ENCODE measurements at places on chromosomes 7 and 10. TPM values are rescaled to one million over a fixed set of nuclear protein-coding genes. Genes with fewer than 3 reads are reported as not detected.

- no peaks in the 10 kb centered on the region for H3K27me3 ChIP-seq
- H3K36me3 ChIP-seq, result no peaks in the 10 kb centered on the region
- no peak overlapping the region for H3K4me3 ChIP-seq
- H3K27ac ChIP-seq, result no peak overlapping the region
- DNase-seq, result no peak
These were observed 1274.0 kb upstream of the CELF2 start for GRCh38 chr10:9743639-9744038.

DNA sequence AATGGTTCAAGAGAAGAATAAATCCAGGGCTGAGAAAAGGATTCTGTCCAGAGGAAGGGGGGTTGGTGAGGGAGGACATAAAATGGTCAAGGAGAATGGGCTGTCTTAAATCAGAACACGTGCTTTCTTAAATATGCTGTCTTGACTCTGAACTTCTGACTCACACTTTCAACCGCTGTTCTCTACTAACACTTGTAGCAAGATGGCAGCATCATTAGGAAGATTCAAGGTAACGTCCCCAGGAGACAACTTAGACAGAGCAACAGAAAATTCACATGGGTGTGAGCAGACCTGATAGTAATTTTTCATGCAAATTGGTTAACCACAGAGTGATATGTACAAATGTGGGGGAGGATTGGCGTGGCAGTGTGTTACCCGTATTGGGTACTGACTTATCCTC, 126.8 kb upstream of the GALNT17 start:
- H3K27me3 ChIP-seq, result no peaks in the 10 kb centered on the region
- H3K36me3 ChIP-seq, result no peaks in the 10 kb centered on the region
- DNase-seq, result no peak
- no peak overlapping the region for H3K4me3 ChIP-seq
- no peaks in the 10 kb centered on the region for H3K4me1 ChIP-seq
- H3K27ac ChIP-seq, result no peak overlapping the region

Gene SFTPA2
- not detected for total RNA-seq

DNA sequence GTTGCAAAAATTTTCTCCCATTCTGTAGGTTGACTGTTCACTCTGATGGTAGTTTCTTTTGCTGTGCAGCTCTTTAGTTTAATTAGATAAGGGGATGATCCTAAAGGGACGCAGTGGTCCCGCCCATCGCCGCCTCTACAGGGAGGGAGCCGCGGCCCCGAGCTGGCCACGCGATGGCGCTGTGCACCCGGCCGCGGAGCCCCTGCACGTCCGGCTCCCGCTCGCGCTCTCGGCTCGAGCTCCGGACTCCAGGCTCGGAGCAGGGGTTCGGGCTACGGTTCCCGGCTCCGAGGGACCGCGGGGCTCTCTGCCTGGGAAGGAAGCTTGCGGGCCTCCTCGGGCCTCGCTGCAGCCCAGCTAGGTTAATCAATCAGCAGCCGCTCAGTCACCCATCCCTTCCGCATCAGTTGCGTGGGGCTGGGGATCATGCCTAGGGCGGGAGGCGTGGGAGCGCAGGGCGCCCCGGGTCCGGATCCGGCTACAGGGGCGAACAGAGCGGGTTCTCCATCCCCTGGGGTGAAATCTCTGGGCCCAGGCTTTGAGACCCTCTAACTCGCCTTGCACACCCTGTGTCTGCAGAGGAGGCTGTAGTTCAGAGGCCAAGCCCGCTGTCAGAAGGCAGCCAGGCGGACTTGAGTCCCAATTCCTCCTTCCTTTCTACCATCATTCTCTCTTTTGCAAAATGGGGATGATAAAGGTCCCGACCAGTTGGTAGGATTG, 97.9 kb downstream of the WDR11 start:
- no peaks in the 10 kb centered on the region for H3K36me3 ChIP-seq
- peak overlapping the region; percentile 27 for H3K27ac ChIP-seq
- peaks cover 23% of the 10 kb centered on the region for H3K4me1 ChIP-seq
- no peak overlapping the region for H3K4me3 ChIP-seq
- no peaks in the 10 kb centered on the region for H3K27me3 ChIP-seq

- DNase-seq, result no peak
- H3K36me3 ChIP-seq, result no peaks in the 10 kb centered on the region
- no peaks in the 10 kb centered on the region for H3K27me3 ChIP-seq
- no peak overlapping the region for H3K27ac ChIP-seq
- no peaks in the 10 kb centered on the region for H3K4me1 ChIP-seq
These were observed 445.0 kb downstream of the PARD3 start for GRCh38 chr10:34370126-34370525.

DNA sequence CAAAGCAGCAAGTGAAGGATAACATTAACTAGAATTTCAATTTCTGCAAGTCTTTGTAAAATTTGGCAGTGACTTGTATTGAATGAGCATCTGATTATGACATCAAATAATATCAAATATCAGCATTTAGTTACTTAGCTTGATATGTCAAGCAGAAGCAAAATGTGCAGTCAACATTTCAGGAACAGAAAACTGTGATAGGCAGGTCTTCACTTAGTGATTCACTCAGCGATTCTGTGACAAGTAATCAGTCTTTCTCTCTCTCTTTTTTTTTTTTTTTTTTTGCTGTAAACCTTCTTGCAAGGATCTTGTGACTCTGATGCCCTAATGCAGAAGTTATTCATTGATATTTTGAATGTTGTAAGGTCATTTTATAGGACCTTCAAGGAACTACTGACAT, 307.1 kb downstream of the MTERF1 start:
- no peaks in the 10 kb centered on the region for H3K36me3 ChIP-seq
- DNase-seq, result no peak
- no peak overlapping the region for H3K4me3 ChIP-seq

Gene SH2D4B
- not detected for total RNA-seq

Gene PKD2L1
- total RNA-seq, result not detected

Gene GNB2
- 99.6 TPM for total RNA-seq

DNA sequence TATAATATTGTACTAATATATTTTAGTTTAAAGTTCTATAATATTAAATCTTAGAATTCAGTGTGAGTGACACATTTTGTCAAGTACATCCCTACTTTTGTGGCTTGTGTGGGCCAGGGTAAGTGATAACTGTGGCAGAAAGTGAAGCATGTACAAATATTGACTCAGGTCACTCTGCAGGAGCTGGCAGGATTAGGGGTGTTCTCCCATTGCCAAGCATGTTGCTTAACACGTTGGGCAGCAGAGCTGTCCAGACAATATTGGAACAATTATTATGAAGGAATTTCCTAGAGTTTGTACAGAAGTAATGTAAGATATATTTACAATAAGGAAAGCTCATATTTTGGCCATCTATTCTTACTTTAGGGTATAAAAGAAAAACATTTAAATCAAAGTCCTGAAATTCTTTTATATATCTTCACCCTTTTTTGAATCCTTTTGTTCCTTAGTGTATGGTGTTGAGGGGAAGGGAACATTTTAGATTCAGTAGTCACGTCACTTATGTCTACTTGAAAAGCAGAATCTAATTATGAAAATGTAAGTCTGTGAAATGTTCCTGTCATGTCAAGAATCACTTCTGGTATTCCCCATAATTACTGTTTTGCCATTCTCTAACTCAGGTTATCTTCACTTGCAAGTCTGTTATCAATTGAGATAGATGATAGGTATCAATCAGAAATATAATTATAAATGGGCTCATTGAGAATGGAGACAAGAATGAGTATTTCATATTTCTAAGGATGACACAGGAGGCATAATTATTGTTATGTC, 4.0 kb downstream of the HDAC9 start:
- no peaks in the 10 kb centered on the region for H3K36me3 ChIP-seq
- H3K27ac ChIP-seq, result no peak overlapping the region
- DNase-seq, result peak; percentile 6
- H3K27me3 ChIP-seq, result peaks cover 3% of the 10 kb centered on the region

GRCh38 chr7:29878081-29878688, 71.9 kb downstream of the WIPF3 start:
- no peak overlapping the region for H3K27ac ChIP-seq
- no peak overlapping the region for H3K4me3 ChIP-seq
- no peaks in the 10 kb centered on the region for H3K36me3 ChIP-seq
- H3K4me1 ChIP-seq, result no peaks in the 10 kb centered on the region
- peak; percentile 35 for DNase-seq

- no peaks in the 10 kb centered on the region for H3K36me3 ChIP-seq
- H3K4me1 ChIP-seq, result peaks cover 8% of the 10 kb centered on the region
- H3K4me3 ChIP-seq, result peak overlapping the region; percentile 94
- H3K27ac ChIP-seq, result peak overlapping the region; percentile 97
These were observed 1.4 kb downstream of the IDE start for GRCh38 chr10:92572362-92573090.

- H3K36me3 ChIP-seq, result no peaks in the 10 kb centered on the region
- peak; percentile 75 for DNase-seq
- peak overlapping the region; percentile 9 for H3K27ac ChIP-seq
- H3K27me3 ChIP-seq, result no peaks in the 10 kb centered on the region
- H3K4me1 ChIP-seq, result peaks cover 35% of the 10 kb centered on the region
These were observed 123.8 kb downstream of the KCNMA1 start for GRCh38 chr10:77513781-77514331.

DNA sequence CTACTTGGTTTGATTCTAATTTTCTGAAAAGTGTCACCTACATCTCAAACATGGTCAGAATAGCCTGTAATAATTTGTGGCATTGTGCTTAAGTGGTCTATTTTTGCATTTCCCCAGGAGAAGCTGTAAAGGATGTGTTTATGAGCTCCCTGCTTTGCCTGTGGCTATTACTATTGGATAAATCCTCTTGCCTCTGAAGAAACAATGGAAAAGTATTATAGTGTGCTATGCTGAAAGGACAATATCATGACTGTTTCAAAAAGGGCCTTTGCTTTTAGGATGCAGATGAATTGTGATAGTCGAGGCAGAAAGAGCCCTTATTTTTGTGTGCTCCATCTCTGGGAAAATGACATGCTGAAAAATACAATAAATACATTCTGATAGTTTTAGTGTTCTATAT, 94.1 kb upstream of the ARMC3 start:
- no peak overlapping the region for H3K27ac ChIP-seq
- H3K36me3 ChIP-seq, result no peaks in the 10 kb centered on the region
- H3K4me1 ChIP-seq, result peaks cover 12% of the 10 kb centered on the region
- no peaks in the 10 kb centered on the region for H3K27me3 ChIP-seq

DNA sequence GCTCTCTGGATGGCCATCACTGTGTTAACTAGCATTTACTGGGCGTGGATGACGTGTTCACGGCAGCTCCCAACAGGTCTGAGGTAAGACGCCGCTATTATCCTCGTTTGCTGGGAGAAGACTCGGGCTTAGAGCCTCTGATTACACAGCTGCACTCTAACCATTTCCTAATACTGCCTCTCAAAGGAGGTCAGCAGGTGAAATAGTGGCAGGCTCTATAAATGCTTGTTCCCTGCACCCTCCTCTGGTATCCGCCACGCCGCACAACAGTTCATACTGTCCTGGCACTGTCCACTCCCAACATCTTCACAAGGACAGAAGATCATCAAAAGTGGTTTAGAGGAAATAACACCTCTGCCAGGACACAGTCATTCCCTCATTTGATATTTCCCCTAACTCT, 28.3 kb downstream of the HIPK2 start:
- no peaks in the 10 kb centered on the region for H3K27me3 ChIP-seq
- H3K27ac ChIP-seq, result no peak overlapping the region
- H3K4me3 ChIP-seq, result no peak overlapping the region

GRCh38 chr7:155714702-155715101, 70.2 kb downstream of the RBM33 start:
- no peaks in the 10 kb centered on the region for H3K36me3 ChIP-seq
- H3K4me3 ChIP-seq, result no peak overlapping the region
- H3K27me3 ChIP-seq, result no peaks in the 10 kb centered on the region
- H3K27ac ChIP-seq, result peak overlapping the region; percentile 23
- H3K4me1 ChIP-seq, result peaks cover 9% of the 10 kb centered on the region

Gene PSD
- 13.1 TPM for total RNA-seq

Gene ELFN1
- total RNA-seq, result 3.6 TPM

- H3K27me3 ChIP-seq, result no peaks in the 10 kb centered on the region
- no peak for DNase-seq
- H3K4me1 ChIP-seq, result no peaks in the 10 kb centered on the region
- H3K4me3 ChIP-seq, result no peak overlapping the region
- H3K27ac ChIP-seq, result no peak overlapping the region
These were observed 48.1 kb downstream of the SDK1 start for GRCh38 chr7:3349126-3349525.

DNA sequence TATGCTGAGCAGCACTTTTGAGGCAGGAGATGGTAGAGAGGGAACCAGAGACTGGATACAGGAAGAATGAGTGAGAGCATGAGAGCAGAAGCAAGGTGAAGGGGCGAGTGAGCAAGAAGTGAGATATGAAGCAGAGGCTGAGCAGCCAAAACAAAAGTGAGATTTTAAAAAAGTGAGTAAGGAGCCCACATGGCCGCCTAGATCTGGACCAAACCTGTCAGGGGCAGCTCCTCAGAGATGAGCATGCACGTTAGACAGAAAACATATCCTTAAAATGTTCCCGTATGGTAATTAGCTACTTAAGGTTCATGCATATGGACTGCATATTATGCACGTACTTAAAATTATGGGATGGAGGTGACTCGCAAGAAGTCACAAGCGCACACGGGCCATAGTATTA, 22.5 kb downstream of the TMEM176A start:
- H3K4me3 ChIP-seq, result no peak overlapping the region
- no peak overlapping the region for H3K27ac ChIP-seq
- no peaks in the 10 kb centered on the region for H3K4me1 ChIP-seq
- no peak for DNase-seq
- H3K27me3 ChIP-seq, result no peaks in the 10 kb centered on the region

DNA sequence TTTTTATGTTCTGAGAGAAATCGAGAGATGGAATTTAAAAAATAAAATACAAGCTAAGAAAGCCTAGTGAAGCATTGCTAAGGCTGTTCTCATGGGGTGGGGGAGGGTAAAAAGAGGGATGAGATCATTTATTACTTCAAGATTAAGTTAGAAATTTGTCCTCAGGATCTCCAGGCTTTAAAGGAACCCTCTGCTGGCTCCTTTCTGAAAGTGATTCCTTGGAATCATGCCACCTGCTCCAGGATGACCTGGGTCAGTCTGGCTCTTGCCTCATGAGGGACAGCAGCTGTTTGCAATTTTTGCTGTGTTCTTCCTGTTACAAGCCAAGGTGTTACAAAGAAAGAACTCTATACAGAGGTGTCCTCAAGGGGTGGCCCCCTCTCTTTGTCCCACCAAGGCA, 69.8 kb downstream of the CDK1 start:
- peak; percentile 34 for DNase-seq
- H3K27me3 ChIP-seq, result no peaks in the 10 kb centered on the region
- H3K4me3 ChIP-seq, result no peak overlapping the region

DNA sequence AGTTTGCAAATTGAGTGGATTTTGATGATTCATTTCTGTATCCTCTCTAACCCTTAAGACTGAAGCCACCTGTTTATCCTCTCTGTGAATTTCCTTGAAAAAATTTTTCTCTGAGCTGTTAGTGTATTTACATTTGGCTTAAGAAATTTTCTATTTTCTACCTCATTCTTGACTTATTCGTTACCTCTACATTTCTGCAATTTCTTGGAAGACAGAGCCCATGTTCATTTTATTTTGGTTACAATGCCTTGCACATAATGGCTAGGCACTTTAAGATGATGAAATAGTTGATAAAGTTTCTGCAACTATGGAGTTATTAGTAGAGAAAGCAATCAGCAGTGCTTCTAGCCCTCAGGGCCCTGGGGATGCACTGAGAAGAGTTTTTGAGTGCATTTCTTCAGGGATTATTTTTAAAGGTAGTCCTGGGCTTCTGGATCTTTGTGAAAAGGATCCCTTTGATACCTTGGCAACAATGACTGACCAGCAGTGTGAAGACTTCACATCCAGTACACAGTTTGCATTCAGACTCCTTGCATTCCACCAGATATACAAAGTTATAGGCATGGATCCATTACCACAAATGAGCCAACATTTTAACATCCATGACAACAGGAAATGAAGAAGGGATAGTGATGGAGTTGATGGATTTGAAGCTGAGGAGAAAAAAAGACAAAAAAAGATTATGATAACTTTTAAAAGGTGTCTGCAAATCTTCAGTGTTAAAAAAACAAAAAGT, 68.2 kb downstream of the CH25H start:
- H3K27me3 ChIP-seq, result peaks cover 8% of the 10 kb centered on the region
- no peak overlapping the region for H3K27ac ChIP-seq
- no peak for DNase-seq
- H3K36me3 ChIP-seq, result no peaks in the 10 kb centered on the region
- no peaks in the 10 kb centered on the region for H3K4me1 ChIP-seq
